NK-92 treated with Interleukin-12 subunit alpha and Interleukin-12 subunit beta, amount 100 ng/mL, for 24 hours (cell line): ENCODE measurements at places on chromosomes 4 and X.

DNA sequence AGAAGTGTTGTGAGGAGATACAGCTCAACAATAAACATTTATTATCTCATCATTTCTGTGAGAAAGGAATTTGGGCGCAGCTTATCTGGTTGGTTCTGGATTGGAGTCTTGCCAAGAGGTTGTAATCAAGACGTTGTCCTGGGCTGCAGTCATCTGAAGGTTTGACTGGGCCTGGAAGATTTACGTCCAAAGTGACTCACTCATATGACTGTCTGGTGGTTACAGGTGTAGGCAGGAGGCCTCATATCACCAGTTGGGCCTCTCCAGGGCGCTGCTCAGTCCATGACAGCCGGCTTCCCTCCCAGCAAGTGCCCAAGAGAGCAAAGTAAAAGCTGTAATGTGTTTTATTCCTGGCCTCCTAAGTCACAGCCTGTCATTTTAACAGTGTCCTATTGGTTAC lies 106.3 kb downstream of the USP46 start:
- DNase-seq, result no peak

- no peak for DNase-seq
These were observed 9.8 kb downstream of the DCAF8L2 start for GRCh38 chrX:27599928-27600327.

GRCh38 chr4:8308856-8309771 lies 39.6 kb downstream of the HTRA3 start:
- DNase-seq, result no peak

- no peak for DNase-seq
These were observed 33.3 kb upstream of the GPC4 start for GRCh38 chrX:133448512-133449076.

DNA sequence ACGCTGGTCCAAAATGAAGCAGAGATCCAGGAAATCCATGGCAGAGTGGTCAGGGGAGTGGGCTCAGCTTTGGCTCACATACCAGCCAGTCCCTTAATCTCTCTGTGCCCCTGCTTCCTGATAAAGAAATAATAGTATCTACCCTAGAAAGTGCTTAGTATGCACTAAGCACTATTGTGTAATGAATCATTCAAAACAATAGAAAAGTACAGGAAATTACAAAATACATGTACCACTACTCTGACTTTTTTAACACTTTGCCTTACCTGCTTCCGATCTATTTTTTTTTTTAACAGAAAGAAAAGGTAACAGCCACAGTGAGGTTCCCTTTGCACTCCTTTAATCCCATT lies 49.9 kb downstream of the TBC1D9 start:
- no peak for DNase-seq

- DNase-seq, result no peak
These were observed 62.3 kb upstream of the SMARCA5 start for GRCh38 chr4:143451186-143451585.

DNA sequence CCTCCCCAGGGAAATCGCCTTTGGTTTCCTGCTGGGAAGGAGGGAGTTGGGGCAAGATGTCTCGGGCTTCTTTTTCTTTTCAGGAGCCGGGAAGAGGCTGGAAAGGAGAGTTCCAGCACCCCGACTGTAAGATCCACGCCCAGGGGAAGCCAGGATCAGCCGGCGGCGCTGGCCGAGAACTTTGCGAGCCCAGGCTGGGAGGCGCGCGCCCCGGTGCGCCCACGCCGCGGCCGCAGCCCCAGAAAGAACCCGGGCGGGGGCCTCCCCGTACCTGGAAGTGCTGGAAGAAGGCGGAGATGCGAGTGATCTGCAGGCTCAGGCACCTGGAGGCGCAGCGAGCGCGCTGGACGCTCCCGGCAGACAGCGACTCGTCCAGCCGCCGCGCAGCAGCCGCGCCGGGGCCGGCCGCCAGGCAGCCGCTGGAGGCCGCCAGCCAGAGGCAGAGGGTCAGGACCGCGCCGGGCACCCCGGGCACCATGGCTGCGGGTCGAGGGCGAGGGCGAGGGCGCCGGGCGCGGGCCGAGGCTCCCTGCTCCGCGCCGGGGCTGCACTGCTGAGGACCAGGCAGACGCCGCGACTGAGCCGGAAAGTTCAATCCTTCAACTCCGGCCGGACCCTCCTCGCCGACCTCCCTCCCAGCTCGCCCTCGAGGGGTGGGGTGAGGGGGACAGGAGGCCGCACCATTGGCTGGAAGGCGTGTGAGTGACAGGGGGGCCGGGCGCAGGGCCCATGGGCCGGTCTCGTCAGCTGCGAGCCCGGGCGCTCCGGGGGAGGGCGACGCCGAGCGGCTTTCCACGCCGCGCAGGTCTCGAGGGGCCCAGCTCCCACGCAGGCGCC lies at the start of gene ANOS1:
Gene ANOS1, minus strand, starts transcription at position 579 of the 837 bp plus-strand sequence. Its CDS starts 101 bp downstream, at position 478.
- no peak for DNase-seq

DNA sequence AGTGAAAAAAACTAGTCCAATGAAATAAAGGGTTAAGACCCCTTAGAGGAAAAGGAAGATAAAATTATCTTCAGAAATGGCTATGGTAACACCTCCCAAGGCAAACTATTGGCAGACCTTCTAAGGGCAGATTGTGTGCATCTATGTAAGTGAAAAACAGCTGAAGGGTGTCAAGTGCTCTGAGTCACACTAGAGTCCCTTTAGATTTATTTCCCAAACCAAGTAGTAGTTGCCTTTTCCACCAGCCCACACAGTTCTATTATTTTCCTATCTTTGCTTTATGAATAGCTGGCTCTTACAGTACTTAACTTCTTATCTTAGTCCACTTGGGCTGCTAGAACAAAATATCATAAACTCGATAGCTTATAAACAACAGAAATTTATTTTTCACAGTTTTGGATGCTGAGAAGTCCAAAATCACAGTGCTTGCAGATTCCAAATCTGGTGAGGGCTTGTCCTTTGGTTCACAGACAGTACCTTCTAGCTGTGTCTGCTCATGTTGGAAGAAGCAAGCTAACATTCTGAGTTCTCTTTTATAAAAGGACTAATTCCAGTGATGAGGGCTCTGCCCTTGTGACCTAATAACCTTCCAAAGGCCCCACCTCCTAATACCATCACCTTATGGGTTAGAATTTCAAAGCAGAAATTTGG lies 143.6 kb downstream of the GRID2 start:
- no peak for DNase-seq

GRCh38 chrX:153821066-153821465 lies 9.3 kb downstream of the PDZD4 start:
- no peak for DNase-seq
